Jurkat, Clone E6-1 (cell line): ENCODE measurements at places on chromosomes 13 and 19.

DNA sequence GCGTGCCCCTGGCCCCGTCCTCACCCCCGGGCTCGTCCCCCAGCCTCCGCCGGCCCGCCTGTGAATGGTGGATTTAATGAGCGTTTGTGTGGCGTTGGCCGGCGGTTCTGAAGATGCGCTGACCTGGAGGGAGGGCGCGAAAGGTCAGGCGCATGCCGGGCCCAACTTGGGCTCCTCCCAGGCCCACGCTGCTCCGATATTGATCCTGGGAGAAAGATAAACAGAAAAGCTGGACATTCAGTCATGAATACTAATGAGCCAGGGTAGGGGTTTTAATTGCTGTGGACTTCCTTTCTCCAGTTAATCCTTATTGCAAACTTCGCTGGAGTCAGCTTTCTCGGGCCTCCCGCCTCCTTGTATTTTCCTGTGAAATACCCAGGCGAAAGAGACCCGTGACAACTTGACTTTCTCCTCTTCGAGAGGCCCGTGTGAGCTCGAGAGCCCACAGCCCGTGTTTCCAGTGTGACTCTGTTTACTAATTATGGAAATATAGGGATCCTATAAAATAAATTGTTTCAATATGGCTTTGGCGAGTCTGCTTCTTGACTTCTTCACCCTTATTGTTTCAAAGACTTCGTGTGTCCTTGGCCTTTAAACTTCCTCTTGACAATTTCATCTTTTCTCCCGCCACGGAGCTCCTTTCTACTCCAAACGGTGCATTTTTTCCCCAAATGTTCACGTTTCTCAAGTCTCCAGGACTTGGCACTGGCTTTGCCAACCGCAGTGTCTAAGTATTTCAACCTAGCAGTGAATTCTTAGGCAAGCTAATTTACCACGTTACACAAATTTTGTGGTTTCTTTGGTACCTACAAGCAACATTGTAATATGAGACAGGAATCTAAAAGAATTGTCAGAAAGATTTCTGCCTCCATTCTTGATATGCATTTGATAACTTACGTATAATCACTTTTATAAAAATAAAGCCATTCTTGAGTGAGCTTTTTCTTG is 10.5 kb downstream of the ZIC2 start:
- DNase-seq = no peak

- DNase-seq = no peak
Observed at GRCh38 chr13:32585550-32586079, 637 bp upstream of the PDS5B start.

DNA sequence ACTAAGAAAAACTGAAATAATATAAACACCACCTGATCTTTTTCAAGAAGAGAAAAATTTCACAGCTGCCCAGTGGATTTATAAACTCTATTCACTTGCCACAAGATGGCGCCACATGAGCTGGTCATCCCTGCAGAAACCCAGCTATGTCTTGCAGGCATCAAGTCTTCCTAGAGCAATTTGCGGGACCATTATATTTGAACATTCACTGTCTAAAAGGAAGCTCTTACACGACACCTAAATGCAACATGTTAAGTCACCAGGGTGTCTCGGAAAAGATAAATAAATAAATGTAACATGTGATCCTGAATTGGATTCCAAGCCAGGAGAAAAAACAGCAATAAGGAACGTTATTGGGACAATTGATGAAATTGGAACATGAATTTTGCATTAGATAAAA is 20.3 kb upstream of the AKT2 start:
- peak; percentile 82 for DNase-seq

- no peak for DNase-seq
Observed at GRCh38 chr13:22200440-22200839, 529.6 kb downstream of the FGF9 start.
